ENCODE measurements at places on chromosomes 5 and 9.

GRCh38 chr5:148979083-148979723 lies 83.7 kb downstream of the SH3TC2 start:
- DNase-seq, result no peak

- no peak for DNase-seq
Measured at GRCh38 chr5:76333571-76333970, 69.5 kb upstream of the IQGAP2 start.

- no peak for DNase-seq
Measured at GRCh38 chr9:137494104-137494544, 35.0 kb upstream of the NSMF start.

GRCh38 chr9:111898331-111899096 lies 1.9 kb downstream of the UGCG start:
- DNase-seq, result no peak

DNA sequence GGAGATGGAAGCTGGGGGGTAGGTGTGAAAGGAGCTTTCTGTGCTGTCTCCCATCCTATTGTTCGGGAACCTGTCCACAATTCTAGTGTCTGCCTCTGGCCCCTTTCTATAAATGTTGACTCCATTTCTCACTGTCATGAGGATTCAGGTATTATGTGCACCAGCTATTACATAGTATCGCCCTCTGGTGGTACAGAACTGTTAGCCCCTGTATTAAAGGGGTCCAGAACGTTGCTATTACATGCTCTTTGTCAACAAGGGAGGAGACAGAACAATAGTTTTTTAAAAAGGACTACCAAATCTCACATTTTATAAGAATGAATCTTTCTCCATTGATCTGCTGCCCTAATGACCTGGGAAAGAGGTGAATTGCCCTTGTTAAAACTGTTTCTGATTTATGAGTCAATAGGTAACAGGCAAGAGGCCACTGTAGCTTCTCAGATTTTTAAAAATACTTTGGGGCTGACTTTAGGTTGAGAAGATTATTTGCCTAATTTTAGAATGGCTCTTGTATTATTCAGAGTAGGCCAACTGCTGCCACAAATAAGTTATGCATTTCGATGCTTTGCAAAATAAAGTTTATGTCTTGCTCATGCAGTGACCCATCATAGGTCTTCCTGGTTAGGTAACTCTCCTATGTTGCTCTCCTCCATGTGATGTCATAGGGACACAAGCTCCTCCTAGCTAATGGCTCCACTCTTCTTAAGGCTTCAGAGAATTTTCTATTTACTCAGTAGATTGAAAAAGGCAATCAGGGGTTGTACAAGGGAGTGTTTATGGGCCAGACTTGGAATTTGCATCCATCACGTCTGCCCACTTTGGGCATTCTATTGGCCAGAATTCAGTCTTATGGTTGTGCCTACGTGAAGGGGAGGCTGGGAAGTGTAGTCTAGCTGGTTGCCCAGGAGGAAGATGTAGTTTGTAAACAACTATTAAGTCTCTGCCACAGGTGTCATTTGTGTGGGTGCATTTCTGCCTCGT lies 20.8 kb downstream of the DCANP1 start:
- DNase-seq, result no peak

- DNase-seq, result no peak
Measured at GRCh38 chr5:150255659-150256409, 33.7 kb downstream of the CAMK2A start.

GRCh38 chr5:172546196-172546595 lies 91.9 kb upstream of the SH3PXD2B start:
- no peak for DNase-seq

DNA sequence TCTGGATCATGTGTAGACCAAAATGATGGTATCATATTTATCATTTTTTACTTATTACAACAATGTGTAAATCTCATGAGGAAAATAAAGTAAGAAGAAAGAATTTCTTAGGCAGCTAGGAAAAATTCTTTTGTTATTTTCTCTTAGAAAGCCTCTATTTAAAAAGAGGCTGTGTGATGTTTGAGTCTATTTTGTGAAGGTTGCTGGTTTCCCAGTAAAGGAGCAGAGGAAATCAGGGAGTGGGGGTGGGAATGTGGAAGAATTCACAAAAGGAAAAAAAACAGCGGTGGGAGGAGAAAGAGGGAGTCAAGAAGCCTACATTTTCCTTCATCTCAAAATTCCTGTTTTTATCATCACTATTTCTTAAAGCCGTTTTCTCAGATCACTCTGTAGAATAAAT lies 20.1 kb downstream of the PTCH1 start:
- no peak for DNase-seq

DNA sequence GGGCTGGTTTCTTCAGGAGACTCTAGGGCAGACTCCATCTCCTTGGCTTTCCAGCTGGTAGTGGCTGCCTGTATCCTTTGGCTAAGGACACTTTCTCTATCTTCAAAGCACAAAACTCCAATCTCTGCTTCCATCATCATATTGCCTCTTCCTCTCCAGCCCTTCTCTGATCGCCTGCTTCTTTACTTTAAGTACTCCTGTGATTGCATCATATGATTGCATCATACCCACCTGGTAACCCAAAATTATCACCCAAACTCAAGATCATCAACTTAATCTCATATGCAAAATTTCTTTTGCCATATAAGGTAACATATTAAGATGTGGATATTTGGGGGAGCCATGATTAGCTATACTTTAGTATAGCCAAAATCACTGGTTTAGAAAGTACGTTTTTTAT lies 1092.6 kb upstream of the CDH6 start:
- no peak for DNase-seq

DNA sequence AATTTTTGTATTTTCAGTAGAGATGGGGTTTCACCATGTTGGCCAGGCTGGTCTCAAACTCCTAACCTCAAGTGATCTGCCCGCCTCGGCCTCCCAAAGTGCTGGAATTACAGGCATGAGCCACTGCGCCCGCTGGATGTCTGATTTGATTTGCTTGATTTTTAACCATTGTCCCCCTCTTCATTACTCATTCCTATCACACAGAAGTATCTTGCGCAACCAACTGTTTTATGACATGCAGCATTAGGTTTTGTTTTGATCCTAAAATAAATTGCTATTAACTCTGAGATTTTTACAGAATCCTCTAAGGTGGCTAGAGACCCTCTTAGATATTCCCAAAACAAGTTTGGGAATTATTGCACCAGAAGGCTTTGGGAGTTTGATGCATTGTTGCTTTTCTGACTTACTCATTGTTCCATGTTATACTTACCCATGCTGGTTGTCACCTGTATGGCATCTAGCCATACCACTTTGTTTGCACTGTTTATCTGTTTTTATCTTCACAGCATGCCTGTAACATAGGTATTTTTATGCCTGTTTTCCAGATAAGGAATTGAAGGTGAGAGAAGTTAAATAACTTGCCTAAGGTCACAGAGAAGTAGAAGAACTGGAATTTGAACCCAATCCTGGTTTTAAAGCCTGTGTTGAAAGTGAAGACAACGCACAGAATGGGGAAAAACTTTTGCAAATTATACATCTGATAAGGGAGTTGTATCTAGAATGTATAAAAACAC lies 35.9 kb upstream of the PWWP2A start:
- no peak for DNase-seq

- no peak for DNase-seq
Measured at GRCh38 chr5:100901821-100902341, 1.2 kb downstream of the ST8SIA4 start.

DNA sequence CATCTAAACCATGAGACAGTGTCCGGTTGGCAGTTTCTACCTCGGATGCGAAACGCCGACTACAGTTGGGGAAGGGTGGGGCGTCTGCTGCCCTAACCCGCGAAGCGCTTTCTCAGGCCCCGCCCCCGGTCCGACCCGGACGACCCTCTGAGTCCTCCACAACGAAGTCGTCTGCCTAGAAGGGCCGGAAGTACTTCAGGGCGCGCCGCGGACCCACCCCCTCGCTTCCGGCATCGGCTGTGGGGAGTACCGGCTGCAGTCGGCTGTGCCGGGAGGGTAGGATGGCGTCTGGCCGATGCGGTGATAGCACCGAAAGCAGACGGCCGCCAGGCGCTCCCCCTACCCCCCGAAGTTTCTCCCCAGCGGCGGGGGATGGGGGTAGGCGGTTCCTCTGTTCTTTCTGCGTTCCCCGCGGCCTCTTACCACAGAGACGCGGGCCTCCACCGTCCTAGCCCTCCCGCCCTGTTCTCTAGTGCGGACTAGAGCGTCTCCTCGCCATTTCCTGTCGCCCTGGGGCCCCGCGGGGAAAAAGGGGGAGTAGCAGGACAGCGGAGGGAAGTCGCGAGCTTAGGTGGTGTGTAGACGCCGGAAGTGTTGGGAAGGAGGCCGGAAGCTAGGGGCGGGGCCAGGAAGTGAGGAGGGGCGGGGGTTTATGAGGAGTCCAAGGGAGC lies at the start of gene TRIM41:
TRIM41 (plus strand) TSS at position 224 of the 671 bp plus-strand sequence. CDS start 719 bp downstream, outside the sequence.
- DNase-seq, result peak; percentile 95

- DNase-seq, result no peak
Measured at GRCh38 chr5:150114102-150114641, 27.8 kb upstream of the CSF1R start.

GRCh38 chr9:5749306-5749705 lies 83.6 kb downstream of the ERMP1 start:
- DNase-seq, result no peak
